AG09309 (cell line): ENCODE measurements at places on chromosomes 4 and X.

GRCh38 chr4:75723163-75724065 lies 963 bp upstream of the USO1 start:
- DNase-seq: no peak

- no peak for DNase-seq
Observed at GRCh38 chr4:186351668-186352194, 85.7 kb downstream of the F11 start.

DNA sequence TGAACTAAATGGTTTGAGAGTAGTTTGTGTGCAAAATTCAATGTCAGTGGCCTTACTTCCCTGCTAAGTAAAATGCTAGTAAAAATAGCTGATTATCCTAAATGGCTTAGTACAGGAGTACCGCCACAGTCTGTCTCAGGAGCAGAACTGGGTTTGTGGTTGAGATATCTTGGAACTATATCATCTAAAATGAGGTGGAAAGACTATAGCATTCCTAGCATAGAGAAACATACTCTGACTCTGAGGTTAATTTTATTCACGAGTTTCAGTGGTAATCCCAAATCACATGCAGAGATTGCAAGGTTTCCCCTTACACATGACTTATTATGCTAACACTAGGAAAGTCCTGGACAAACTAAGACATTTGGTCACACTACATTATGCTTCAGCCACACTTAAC lies 70.4 kb downstream of the OR13H1 start:
- DNase-seq: no peak

DNA sequence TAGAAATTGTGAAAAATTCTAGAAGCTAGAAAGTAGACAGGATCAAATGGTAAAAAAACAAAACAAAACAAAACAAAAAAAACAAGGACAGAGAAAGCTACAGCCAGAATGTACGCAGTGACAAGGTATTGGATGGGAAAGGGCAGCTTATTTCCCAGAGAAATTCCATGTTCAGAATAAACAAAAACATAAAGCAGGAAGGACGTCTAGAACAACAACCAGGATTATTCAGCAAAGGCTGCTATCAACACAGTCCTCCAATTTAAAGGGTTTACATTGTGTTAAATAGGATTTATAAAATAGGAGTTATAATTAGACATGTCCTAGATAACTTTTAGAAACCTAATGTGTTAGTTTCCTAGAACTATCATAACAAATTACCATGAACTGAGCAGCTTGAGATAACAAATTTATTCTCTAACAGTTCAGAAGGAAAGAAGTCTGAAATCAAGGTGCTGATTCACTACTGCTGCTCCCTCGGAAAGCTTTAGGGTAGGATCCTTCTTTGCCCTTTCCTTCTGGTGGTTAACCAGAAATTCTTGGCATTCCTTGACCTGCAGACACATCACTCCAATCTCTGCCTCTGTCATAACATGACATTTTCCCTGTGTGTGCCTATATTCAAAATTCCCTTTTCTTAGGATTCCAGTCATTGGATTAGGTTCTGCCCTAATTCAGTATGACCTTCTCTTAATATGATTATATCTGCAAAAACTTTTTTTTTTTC lies 175.6 kb downstream of the SNCA start:
- DNase-seq: peak; percentile 25

GRCh38 chr4:3387154-3387942 lies 54.4 kb upstream of the HGFAC start:
- DNase-seq: no peak

- no peak for DNase-seq
Observed at GRCh38 chr4:56112377-56112776, 163.6 kb downstream of the CEP135 start.

GRCh38 chr4:87506974-87507701 lies 22.0 kb downstream of the SPARCL1 start:
- DNase-seq: peak; percentile 69

GRCh38 chrX:47749185-47749967 lies 87.3 kb upstream of the ZNF81 start:
- DNase-seq: no peak

- DNase-seq: no peak
Observed at GRCh38 chr4:172688534-172688933, 480.1 kb upstream of the GALNT7 start.

GRCh38 chr4:183814461-183814860 lies 90.6 kb upstream of the STOX2 start:
- DNase-seq: no peak

DNA sequence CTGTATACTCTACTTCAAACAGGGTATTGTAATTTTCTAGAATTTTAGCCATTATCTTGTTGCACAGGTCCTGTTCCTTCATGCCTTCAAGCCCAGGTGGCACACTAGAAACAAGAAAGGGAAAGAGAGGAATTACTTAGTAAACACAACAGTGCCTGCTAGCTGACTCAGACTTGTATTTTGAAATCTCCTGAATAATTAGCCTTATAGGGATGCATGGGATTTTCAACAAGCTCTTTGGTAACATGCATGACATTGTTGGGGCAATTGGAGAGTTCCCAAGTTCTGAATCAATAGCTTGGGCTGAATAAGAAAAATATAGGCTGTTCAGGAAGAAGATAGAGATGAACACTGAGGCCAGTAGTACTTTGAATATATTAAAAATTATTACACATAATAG lies 118.8 kb downstream of the FAM13A start:
- peak; percentile 80 for DNase-seq

- DNase-seq: no peak
Observed at GRCh38 chr4:54090804-54091623, 8.9 kb upstream of the GSX2 start.

- DNase-seq: peak; percentile 43
Observed at GRCh38 chr4:27701606-27702005, 841.0 kb downstream of the STIM2 start.

GRCh38 chr4:51906167-51906958 lies 63.4 kb downstream of the DCUN1D4 start:
- no peak for DNase-seq

- no peak for DNase-seq
Observed at GRCh38 chrX:9373789-9374188, 91.1 kb upstream of the TBL1X start.

GRCh38 chrX:20244931-20245330 lies 21.8 kb downstream of the RPS6KA3 start:
- DNase-seq: no peak

GRCh38 chrX:56793112-56793430 lies 64.0 kb downstream of the NBDY start:
- DNase-seq: no peak

GRCh38 chr4:87042986-87043820 lies 108.4 kb downstream of the AFF1 start:
- DNase-seq: no peak

GRCh38 chr4:122041312-122041711 lies 89.5 kb upstream of the TRPC3 start:
- no peak for DNase-seq

- DNase-seq: no peak
Observed at GRCh38 chr4:87840149-87840548, 7.4 kb downstream of the MEPE start.

DNA sequence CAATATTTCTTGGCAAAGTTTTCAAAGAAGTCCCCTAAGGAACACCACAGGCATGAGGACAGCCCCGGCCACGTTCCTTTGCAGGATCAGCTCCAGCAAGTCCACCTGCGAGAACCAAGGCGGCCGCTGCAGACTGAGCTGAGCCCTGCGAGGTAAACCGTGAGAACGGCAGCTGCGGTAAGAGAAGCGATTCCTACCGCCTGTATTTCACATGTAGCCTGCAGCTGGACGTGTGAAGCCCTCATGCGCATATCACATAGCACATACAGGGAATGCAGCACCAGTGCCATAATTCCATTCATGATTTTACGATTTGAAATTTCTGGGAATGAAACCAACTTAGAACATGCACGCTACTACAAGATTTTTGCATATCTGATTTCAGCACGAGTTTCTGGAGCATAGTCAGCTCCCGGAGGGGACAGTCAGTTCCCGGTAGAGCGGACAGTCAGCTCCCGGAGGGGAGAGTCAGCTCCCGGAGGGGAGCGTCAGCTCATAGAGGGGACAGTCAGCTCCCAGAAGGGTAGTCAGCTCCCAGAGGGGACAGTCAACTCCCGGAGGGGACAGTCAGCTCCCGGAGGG lies 41.7 kb downstream of the FGFRL1 start:
- DNase-seq: peak; percentile 71

- DNase-seq: no peak
Observed at GRCh38 chr4:98026362-98026761, 116.9 kb downstream of the STPG2 start.

GRCh38 chr4:148540622-148541326 lies 98.6 kb upstream of the NR3C2 start:
- DNase-seq: no peak

GRCh38 chrX:1592470-1593142 lies 1.2 kb downstream of the AKAP17A start:
- DNase-seq: no peak

- DNase-seq: no peak
Observed at GRCh38 chr4:102637391-102637790, 123.4 kb downstream of the MANBA start.

DNA sequence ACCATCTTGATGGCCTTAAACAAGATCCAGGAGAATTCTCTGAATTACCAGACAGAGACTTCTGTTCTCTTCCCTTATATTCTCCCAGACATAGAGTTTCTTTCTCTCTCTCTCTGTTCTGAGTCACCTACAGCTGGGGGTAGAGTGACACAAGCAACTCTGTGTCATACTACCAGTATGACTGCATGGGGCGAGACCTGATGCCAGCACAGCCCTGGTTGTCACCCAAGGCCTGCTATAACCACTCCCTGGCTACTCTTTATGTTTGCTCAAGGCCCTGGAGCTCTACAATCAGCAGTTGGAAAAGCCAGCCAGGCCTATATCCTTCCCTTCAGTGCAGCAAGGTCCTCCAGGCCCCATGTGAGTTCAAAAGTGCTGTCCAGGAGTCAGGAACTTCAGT lies 114.2 kb upstream of the TENT5D start:
- DNase-seq: no peak

GRCh38 chrX:106802063-106802387 lies 448 bp upstream of the TBC1D8B start:
- no peak for DNase-seq
